Inflammatory macrophage (primary cell): ENCODE measurements at places on chromosomes 7 and 10.

DNA sequence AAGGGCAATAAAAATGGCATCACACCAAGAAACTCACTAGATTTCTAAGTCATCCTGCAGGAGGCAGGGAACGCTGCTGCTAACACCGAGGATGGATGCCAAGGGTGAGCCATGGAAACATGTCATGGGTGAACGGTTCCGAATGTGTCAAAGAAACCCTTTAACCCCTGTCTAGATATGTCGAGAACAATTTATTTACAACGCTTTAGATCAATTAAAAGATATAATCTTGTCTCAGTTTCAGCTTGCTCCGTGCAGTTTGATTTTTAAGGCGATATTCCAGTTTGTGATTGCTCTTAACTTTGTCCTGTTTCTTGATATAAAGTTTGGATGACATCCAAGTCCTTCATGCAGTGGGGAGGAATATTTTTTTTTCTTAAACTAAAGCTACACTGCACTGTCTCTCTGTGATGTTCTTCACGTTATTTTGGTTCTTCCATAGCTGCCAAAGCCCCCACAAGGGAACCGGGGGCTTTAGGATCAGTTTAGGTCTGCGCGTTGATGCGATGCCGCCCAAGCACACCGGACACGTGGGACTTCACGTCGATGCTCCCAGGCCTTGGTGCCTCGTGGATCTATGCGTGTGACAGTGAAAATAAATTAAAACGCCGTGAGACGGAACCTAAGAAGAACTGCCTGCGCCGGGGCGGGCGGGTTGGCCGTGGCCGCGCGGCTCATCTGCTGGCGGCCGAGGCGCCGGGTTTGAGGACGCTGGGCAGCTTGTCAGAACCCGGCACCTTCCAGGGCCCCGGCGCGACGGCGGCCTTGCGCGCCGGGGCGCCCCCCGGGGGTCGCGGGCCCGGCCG, 220.3 kb downstream of the PHTF2 start:
- DNase-seq = no peak

- peak; percentile 60 for DNase-seq
Observed at GRCh38 chr7:106871793-106872571, 6.9 kb downstream of the PIK3CG start.

- DNase-seq = no peak
Observed at GRCh38 chr10:113980408-113981087, 63.1 kb upstream of the ADRB1 start.

DNA sequence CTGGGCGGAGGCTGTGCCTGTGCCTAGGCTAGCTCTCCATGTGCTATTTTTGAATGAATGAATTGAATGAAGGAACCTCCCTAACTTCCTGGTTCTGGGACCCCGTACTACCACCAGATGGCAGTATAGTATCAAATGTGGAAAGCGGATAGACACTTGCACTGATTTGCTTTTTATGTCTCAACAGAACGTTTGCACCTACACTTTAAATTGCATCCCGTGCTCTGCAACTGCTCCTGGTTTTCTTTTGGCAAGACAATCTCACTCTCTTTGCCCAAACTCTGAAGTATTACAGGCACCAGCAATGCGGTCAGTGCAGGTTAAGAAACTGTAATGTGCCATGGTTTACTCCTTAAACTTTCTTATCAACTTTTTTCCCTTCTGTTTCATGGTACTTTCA, 6.5 kb downstream of the FZD8 start:
- peak; percentile 68 for DNase-seq

DNA sequence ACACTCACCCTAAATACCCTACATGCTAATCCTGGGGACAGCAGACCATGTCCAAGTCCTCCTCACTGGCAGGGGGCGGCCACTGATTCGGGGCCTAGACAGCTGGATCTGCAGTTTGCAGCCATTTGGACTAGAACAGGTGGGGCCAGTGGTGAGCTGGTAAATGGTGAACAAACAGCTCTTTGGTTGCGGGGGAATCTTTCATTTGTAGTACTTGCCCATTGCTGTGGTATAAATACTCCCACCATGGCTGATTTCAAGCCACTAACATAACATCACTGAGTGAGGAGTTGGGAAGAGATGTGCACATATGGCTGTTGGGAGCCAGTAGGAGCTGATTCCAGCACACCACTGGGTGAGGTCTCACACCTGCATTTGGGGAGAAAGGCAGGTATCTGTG, 13.5 kb downstream of the ZNF503 start:
- DNase-seq = no peak

DNA sequence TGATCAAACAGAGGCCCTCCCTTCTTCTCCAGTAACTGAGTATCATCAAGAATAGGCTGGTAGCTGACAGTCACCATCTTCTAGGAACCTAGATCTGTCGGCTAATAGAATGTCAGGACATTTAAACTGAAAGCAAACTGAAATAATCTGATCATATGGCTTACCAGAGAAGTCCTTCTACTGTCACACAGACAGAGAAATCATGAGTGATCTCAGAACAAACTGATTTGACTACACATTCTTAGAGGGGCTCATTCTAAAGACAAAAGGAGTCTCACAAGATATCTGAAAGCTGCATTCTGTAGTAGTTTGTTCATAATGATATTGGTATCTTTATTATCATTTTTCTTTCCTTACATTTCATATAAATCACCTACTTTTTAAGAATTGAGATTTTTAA, 130.9 kb upstream of the ADCY1 start:
- no peak for DNase-seq

DNA sequence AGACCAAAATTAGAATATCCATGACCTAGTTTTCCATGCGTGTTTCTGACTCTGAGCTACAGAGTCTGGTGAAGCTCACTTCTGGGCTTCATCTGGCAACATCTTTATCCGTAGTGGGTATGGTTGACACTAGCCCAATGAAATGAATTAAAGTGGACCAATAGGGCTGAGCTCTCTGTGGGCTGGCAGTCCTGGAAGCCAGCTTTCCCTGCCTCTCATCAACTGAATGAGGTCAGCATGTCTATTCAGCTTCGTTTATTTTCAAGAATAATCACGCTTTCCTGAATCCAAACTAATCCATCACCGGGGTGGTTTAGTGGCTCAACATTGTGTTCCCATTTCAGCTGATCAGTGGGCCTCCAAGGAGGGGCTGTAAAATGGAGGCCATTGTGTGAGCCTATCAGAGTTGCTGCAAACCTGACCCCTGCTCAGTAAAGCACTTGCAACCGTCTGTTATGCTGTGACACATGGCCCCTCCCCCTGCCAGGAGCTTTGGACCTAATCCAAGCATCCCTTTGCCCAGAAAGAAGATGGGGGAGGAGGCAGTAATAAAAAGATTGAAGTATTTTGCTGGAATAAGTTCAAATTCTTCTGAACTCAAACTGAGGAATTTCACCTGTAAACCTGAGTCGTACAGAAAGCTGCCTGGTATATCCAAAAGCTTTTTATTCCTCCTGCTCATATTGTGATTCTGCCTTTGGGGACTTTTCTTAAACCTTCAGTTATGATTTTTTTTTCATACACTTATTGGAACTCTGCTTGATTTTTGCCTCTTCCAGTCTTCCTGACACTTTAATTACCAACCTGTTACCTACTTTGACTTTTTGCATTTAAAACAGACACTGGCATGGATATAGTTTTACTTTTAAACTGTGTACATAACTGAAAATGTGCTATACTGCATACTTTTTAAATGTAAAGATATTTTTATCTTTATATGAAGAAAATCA, 35.5 kb downstream of the CAV1 start:
- DNase-seq = no peak

DNA sequence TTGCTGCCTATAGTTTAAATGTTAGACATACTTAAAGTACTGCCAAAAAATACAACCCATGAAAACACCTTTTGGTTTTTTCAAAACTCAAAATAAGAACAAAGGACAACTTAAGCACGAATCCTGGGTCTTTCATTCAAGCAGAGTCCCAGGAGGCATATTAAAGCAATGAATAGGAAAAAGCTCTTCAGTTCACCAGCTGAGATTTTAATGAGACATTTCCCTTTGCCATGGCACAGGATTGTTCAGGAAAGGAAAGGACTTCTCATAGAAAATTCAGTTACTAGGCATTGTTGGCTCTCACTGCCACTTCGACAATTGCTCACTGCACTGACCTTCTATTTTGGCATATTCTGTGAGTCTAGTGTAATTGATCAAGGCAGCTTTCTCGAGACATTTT, 133.5 kb upstream of the FEZF1 start:
- no peak for DNase-seq

DNA sequence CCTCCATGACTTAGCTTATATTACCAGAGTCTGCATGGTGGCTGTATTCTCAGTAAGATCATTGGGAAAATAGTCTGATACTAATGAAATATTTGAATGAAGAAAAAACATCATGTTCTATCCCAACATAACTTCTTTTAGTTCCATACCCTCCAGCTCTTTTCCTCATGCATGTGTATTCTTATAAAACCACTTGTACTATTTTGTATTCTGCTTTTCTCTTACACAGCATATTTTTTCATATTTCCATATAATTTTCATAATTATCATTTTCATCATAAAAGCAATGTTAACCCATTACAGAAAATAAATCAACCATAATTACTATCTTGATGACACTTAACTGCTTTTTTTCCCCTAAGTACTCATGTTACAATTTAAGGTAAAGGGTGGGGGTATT, 371.2 kb upstream of the LRGUK start:
- no peak for DNase-seq

- peak; percentile 24 for DNase-seq
Observed at GRCh38 chr7:150356265-150356897, 12.2 kb upstream of the REPIN1 start.

GRCh38 chr10:99537086-99537988, 4.6 kb downstream of the NKX2-3 start:
- no peak for DNase-seq

DNA sequence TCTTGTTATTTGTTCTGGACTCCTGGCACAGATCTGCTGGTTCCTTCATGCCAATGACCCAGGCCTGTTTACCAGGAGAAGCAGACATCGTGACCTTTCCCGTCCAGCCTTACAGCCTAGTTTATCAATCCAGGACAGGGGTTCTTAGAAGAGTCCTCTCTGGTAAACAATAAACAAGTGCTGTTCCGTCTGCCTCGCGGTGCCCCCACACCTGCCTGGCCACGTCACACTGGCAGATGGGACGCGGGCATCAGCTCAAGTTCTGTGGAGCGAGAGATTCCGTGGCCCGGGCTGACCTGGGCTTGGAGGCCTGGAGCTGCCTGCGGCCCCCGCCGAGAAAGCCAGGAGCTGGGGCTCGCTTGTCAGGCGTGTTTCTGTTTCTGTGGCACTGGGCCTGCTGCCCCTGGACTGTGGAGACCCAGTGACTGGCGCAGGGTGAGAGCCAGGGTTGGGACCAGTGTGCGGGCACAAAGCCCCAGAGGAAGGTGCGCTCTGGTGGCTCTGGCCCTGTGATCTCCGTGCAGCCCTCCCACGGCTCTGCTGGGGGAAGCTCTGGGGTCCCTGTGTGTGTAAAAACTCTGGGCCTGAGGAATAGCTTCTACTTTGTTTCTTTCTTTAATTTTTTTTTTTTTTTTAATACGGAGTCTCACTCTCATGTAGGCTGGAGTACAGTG, 28.4 kb upstream of the PFKFB3 start:
- DNase-seq = no peak

DNA sequence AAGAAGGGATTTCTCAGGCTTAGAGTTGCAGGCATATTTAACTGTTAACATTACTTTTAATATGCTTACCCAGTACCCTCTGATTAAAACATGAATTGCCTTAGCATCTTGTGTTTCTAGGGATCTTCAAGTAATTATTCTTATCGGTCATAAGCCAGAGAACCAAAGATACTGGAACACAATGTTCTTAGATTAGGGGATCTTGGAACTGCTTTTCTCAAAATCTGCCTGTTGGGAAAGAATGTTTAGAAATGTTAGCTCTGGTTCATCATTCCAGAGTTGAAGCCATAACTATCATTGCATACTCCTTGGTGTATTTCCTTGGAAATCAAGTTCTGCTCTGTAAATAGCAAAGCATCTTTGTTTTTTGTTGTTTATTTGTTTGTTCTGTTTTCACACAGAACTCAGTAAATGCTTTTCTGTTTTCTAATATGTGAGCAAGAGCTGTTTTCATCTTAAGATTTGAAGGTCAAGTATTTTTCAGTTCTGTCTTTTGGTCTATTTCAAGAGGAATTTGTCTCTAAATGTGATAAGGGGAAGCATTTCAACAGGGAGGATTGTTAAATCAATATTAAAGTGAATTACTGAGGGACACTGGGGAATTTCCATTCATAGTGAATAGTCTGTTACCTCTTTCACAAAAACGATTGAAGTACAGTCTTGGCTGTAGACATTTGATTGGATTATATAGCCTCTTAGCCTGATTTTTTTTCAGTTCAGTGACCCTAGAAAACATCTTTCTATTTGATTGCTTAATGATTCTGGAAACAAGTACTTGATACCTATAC, 103.2 kb upstream of the CYP26C1 start:
- DNase-seq = no peak

DNA sequence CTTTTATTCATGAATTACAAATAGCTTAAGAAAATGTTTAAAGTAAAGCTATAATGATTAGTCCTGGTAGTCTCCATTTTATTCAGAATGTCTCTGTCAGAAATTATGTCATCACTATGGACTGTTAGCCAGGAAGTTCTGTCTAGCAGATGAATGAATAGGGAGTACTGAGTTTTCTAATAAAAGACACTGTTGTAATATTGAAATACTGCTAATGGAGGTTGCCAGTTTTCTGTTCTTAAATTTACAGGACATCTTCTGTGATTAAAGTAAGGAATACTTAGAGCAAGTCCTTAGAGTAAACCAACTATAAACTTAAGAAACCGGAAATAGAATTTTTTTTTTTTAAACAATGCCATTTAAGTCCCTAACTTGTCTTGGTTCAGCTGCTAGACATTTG, 309.8 kb downstream of the ADK start:
- no peak for DNase-seq

GRCh38 chr7:134873253-134873652, 93.8 kb downstream of the CALD1 start:
- no peak for DNase-seq

DNA sequence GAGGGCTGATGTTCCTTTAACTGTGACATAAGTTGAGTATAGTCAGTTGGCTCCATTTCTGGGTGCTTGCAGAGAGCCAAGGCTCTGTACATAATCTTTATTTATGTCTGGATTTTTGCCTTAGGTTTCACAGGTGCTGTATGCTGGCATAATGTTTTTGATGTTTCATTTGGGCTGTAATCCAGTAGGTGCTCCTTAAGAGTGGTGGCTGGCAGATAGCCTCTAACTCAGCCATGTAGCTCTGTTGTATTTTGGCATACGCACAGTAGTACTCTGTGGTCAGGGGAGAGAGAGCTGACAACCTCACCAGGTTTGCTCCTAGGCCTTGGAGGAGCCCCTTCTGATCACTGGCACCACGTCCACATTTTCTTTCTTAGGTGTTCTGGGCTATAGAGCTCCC, 61.1 kb downstream of the RNF133 start:
- no peak for DNase-seq

- DNase-seq = no peak
Observed at GRCh38 chr7:132708470-132708869, 132.2 kb upstream of the PLXNA4 start.
